ENCODE measurements at places on chromosomes 12 and 14.

- DNase-seq = no peak
These were observed 74.3 kb upstream of the C14orf132 start for GRCh38 chr14:95964901-95965300.

GRCh38 chr12:131927110-131928079 lies 1.7 kb upstream of the PUS1 start:
- no peak for DNase-seq

- no peak for DNase-seq
These were observed 3.0 kb downstream of the TRMT5 start for GRCh38 chr14:60977847-60978246.

DNA sequence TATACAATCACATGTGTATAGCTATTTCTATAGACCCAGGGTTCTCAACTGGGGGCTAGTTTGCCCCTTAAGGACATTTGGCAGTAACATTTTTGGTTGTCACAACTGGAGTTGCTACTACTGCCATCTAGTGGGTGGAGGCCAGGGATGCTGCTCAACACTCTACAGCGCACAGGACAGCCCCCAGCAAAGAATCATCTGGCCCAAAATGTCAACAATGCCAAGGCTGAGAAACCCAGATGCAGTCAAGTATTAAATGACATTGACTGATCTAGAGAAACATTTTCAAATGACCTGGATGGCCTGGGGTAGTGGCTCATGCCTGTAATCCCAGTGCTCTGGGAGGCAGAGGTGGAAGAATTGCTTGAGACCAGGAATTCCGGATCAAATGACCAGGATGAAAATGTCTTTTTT lies 5.8 kb downstream of the WSB2 start:
- peak; percentile 79 for DNase-seq

- no peak for DNase-seq
These were observed 76.7 kb downstream of the ANO4 start for GRCh38 chr12:100871195-100871734.

- DNase-seq = no peak
These were observed 26.7 kb upstream of the CRIP2 start for GRCh38 chr14:105447651-105448640.

DNA sequence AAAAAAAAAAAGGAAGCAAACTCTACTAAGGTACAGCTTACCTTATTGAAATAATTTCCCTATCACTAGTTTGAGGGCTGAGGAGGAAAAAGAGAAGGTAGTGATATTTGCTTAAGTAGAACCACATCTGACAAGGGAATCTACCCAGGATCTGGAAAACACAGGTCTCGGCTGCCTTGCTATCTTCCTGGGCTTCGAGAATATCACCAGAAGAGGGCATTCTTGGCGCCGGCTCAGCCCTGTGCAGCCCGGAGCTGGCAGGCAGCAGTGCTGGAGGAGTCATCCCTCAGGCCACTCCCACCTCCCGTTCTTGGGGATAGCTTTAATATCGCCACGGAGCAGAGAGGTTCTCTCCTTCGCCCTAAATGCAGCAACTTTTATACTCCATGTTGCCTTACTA lies 1181.2 kb downstream of the VRK1 start:
- DNase-seq = peak; percentile 73

DNA sequence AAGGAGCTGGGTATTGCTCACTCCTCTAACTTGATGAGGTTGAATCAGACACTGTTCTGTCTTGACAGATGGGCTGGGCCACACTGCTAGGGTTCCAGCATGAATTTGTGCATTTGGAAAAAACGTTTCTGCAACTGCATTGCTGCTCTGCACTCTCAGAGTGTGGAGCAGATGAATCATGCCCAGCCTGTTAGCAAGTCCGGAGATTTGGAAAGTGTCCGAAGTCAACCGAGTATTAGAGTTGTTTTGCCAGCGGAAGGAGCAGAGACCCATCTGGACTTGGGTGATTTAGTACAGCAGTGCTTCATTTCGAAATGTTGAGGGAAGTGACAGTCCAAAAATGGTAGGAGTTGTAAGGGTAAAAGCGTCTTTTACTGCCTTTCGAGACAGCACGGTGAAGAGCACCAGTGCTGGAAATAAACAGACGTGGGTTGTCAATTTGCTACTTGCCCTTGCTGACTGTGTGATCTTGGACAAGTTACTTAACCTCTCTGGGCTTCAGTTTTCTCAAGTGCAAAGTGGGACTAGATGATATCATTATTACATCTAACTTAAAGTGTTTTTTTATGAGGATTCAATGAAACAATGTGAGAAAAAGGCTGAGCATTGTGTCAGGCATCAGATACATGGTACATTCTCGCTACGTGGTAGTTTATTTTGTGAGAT lies 139.5 kb downstream of the CHST11 start:
- no peak for DNase-seq

GRCh38 chr12:50187084-50187900 lies 20.1 kb upstream of the CERS5 start:
- DNase-seq = no peak

- no peak for DNase-seq
These were observed 4.3 kb downstream of the PAPLN start for GRCh38 chr14:73241481-73242165.

DNA sequence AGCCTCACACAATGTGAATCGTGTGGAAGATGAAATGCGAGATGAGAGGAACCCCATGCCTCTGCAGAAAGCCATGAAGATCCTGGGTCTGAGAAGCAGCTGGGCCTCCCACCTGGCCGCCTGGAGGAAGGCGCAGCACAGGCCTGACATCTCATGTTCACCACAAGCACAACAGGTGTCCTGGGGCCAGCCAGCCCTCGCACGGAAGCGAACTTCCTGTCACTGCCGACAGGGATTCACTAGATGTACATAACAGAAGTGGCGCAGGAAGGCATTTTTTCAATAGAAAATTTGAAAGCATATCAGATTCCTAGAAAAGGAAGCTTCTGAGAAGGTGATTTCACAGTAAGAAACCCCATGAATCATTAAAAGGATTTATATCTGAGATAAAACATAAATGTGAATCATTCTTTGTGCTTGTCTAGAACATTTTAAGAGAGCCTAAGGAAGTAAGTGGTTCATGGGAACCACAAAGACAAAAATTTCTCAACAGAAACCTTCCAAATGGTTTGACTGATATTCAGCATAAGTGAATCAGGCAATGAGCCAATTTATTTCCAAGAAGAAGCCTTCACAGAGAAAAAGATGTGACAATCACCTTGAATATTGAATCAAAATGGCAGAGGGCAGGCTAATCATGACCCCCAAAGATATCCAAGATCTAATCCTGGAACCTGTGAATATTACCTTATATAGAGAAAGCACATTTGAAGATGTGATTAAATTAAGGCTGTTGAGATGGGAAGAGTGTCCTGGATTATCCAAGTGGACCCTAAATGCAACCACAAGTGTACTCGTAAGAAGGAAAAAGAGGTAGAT lies 311.9 kb downstream of the DUSP6 start:
- no peak for DNase-seq
